Foreskin fibroblast (primary cell): ENCODE measurements at places on chromosomes 3 and 15.
A peak's percentile ranks its signal among the peaks of the same experiment; 100 is the strongest.

DNA sequence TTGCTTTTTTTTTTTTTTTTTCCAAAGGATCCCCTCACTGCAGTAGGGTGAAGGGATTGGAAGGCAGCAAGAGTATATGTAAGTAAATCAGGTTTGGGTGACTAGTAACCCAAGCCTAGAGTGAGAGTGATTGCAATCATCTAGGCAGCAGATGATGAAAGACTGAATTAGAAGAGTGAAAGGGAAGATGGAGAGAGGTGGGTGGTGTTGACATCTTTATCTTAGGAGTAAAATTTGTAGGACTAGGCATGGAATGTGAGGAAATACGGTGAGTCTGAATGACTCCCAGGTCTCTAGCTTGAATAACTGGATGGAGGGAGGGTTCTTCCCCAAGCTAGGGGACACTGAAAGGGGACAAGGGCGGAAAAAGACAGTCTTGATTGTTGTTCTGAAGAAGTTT lies 63.4 kb downstream of the TPRG1 start:
- no peak for DNase-seq

DNA sequence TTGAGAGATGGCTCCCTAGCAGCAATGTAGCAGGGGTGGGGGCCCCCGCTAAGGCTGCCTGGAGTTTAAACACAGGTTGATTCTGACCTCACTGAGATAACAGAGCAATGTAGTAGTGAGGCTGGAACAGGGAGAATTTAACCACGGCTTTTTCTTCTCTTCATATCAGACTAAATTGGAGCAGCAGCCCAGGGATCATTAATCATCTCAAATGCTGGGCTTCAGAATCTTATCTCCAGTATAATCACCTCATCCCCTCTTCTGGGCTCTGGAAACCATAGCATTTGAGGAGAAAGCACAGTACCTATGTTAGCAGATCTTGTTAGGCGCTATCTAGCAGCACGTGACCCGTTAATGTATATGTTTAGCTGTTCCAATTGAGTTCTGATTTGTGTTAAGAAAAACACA lies 25.4 kb upstream of the DET1 start:
- DNase-seq = no peak

DNA sequence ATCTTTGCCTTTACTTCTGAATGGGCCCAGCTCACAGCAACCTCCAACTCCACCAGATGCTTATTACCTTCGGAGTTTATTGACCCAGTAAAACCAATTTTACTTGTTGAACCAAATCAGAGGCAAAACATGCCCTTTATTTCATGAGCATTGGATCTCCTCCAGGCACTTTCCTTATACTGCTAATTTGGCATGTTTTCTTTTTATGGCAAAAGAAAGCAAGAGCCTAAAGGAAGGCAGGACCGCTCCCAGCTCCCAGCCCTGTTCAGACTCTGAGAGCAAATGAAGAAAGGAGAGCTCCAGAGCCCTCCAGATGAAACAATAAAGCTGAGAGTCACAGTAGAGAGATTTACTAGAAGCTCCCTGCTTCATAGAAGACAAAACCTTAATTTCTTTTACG lies 81.5 kb upstream of the NR2E3 start:
- no peak for DNase-seq

- DNase-seq = peak; percentile 33
These were observed 84.7 kb upstream of the LMCD1 start for GRCh38 chr3:8416965-8417364.

DNA sequence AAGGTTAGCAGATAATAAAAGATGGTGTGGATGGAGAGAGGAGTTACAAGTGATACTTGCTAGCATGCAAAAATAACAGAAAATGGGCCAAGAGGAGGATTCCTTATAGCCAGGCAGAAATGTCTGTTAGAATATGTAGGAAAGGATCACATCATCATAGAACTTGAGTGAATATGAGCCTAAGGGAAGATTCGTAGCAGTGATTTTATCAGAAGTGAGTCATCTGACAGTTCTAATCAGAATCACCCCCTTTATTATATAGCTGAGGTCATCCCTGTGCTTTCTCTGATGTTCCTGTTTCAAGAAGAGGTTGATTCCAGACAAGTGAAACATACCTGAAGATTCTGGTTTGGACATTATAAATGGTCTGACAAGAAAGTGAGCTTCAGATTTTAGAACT lies 22.9 kb downstream of the EXOG start:
- peak; percentile 82 for DNase-seq

GRCh38 chr3:39107388-39108199 lies at the start of the genes GORASP1 and TTC21A:
Gene GORASP1, minus strand, starts transcription at chr3:39107627. Its CDS starts 86 bp downstream, at chr3:39107541.
Gene TTC21A, plus strand, starts transcription at chr3:39107680. Its CDS starts 158 bp downstream, at chr3:39107838.
- DNase-seq = peak; percentile 95

- no peak for DNase-seq
These were observed 420.5 kb downstream of the EPHB1 start for GRCh38 chr3:135215516-135215915.

GRCh38 chr15:22887157-22887951 lies 48.9 kb downstream of the NIPA2 start:
- peak; percentile 89 for DNase-seq

GRCh38 chr15:75727851-75728715 lies 15.4 kb upstream of the CSPG4 start:
- DNase-seq = peak; percentile 25

DNA sequence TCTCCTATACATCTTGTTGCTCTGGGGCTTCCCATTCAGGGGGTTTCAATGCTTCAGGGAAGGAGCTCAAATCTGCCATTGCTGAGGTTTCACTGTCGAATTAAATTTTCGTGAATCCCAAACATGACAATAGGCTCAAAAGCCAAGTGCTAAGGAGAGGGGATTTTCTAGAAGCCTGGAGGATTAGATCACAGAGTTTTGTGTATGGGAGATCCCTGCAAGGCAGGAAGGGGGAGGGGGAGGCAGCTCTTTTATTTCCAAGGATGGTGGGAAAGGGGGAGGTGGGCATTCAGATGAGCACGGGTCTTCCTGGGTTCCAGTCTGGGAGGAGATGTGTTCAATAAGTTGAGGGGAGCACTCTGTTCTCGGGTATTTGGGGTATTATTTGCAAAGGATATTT lies 69.9 kb upstream of the DLG1 start:
- DNase-seq = no peak

- DNase-seq = no peak
These were observed 22.3 kb downstream of the RPLP1 start for GRCh38 chr15:69474846-69475455.

DNA sequence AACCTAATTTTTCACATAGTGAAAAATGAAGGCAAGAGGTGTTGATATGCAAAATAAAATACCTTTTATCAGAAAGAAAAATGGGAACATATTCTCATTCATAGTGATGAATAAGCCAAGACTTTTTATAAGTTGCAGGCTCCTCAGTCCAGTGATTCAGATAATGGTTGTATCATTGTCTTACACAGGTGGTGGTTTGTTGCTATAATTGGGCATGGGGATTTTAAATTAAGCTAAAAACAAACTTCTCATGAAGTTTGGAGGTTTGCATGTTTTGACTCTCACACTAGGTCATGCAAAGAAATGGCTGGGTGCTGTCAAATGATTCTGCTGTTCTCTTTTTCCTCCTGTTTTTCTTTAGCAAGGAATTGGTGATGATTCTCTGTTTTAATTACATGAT lies 60.8 kb upstream of the SKIL start:
- DNase-seq = no peak

GRCh38 chr3:4198491-4198890 lies 104.7 kb upstream of the SETMAR start:
- no peak for DNase-seq

- DNase-seq = no peak
These were observed 394.5 kb upstream of the RARB start for GRCh38 chr3:25033407-25034029.

DNA sequence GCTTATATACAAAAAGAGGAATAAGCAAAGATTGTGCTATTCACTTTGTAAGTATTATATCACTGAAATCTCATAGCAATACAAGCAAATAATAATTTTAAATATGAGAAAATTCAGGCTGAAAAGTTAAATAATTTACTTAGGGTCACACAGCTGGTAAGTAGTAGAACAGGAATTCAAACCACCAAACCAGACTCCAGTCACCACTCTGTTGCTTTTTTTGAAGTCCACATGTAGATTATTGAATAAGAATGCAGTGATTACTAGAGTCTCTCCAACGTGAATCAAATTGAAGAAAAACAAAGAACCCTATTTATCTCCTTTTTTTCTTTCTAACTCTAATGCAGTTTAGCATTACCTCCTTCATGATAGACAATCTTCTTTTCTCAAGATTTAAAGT lies 15.9 kb downstream of the SPICE1 start:
- DNase-seq = no peak

- no peak for DNase-seq
These were observed 7.0 kb downstream of the PAK6 start for GRCh38 chr15:40245666-40246450.

DNA sequence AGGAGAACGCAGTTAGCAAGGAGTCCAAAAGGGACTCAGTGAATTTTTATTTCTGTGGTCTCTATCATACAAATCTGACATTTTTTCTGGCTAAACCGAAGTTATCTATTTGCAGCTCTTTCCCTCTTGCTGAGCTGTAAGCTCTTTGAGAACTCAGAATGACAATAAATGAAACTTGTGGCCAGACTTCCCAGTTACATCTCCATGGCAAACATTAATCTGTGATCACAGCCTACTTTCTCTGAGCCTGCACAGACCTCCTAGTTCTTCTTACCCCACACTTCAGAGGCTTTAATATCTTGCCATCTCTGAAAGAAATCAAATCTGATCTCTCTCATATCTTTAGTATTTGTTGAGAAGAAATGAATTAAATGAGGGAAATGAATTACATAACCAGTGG lies 58.0 kb downstream of the PLD1 start:
- DNase-seq = no peak

DNA sequence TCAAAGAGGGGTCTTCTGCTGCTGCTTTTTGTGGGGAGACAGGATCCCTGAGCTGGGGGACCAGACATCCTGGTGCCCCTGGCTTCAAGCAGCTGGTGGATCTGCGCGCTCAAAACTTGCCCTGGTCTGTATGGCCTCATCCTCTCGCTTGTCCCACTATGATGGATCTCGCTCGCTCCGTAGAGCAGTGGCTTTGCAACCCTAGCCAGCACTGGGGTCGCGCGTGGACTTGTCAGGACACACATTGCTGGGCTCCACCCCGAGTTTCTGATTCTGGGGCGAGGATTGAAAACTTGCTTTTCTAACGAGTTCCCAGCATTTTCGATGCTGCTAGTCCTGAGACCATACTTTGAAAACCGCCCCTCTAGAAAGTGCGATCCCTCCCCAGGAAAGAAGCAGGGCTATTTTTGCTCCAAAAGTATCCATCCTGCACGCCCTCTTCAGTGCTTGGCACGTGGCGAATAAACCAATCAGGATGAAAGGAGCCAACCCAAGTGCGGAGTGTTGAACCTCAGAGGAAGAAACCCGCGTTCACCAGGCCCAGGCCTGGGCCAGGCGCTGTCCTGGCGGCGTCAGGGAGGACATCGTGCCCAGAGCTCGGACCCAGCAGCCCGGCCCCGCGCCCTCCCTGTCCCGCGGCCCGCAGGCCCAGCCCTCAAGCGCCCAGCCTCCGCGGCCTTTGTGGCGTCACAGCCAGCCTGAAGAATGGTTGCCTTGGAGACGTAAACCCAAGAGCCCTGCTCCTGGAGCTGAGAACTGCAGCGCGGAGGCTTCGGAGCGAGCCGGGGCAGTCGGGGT lies at the start of gene CFAP100:
Gene CFAP100, plus strand, starts transcription at position 731 of the 798 bp plus-strand sequence. CDS start 1,092 bp downstream, outside the sequence.
- peak; percentile 24 for DNase-seq

- no peak for DNase-seq
These were observed 5.7 kb downstream of the ARRDC4 start for GRCh38 chr15:97966246-97966645.

DNA sequence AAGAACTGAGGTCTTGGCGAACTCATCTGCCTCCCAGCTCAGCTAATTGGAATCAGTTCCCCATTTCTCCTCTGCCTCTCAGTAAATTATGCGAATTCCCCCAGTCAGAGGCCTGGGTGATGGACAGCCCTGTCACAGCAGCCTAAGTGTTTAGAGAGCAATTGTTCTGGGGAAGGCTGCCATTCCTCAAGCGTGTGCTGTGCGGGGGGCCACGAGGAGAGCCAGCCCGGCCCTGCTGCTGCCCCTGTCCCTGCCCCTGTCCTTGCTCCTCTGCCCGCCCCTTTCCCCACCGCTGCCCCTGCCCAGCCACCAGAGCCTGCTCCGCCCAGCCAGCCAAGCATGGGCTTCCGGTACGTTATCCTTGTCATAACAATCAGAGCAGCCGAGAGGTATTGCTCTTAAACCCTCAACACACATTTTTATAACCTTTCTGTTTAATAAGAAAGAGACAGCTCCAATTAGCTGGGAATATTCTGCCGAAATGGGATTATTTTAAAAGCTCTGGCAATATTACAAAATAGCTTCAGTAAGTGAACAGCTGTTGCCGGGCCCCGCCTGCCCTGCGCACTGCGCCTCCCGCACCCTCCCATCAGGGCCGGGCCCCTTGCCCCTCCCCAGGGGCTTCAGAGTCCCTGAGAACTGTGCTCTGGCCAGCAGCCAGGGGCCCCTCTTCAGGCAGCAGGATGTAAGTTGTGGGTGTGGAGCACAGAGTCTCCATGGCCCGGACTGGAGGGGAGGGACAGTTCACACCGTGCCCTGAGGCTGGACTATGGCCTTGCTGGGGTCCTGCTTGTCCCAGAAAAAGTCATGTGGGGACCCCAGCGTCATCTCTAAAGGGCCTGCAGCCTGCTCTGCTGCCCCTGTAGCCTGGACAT lies 12.4 kb upstream of the CACNA2D2 start:
- no peak for DNase-seq

GRCh38 chr15:91922646-91923547 lies 69.4 kb downstream of the SLCO3A1 start:
- DNase-seq = no peak

DNA sequence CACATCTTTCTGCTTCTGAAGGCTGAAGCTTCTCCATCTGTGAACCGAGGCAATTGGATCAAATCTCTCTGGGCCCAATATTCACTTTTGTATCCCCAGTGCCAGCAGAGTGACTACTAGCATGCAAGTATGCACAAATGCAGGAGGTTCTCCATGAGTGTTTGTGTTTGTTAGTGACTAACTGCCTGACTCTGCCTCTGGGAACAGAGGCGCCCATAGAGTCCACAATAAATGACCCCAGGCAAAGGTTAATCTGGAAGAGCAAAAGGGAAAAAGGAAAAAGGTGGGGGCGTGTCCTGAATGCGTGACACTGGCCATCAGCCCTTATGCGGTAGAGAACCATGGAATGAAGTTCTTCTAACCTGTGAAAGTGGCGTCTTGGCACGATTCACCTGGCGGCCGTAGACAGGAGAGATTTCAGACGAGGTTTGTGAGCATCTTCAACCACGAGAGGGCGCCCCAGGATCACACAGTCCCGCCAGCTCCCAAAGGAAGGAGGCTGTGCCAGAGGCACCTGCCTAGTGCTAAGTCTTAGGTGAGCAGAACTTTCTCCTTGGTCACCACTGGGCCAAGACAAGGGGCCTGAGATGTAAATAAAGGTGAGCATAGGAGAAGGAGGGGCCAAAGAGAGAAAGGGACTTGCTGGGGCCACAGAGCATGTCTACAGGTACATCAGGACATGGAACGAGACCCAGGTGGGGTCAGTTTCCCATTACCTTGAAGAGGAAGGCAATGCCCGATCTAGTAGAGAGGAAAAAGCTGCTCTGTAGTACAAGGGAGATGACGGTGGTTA lies 44.2 kb downstream of the RBPMS2 start:
- DNase-seq = peak; percentile 43
